ENCODE measurements at places on chromosomes 11 and 22. TPM values are rescaled to one million over a fixed set of nuclear protein-coding genes. Genes with fewer than 3 reads are reported as not detected.

Gene CALCA
- total RNA-seq, result not detected

Gene SCO2
- total RNA-seq, result 1.8 TPM

Gene SNX32
- total RNA-seq, result 0.67 TPM

Gene RASGRP2
- total RNA-seq, result 0.15 TPM

Gene CD3D
- not detected for total RNA-seq

Gene ATM
- total RNA-seq, result 21.7 TPM

Gene PIH1D2
- 1.8 TPM for total RNA-seq

Gene REXO2
- total RNA-seq, result 162 TPM

Gene TRIM22
- total RNA-seq, result 7.6 TPM

Gene NXPE4
- total RNA-seq, result not detected

Gene OR2AG2
- total RNA-seq, result under 0.01 TPM

Gene TMEM191C
- total RNA-seq, result 0.50 TPM
